Activated T-cell treated with anti-CD3 and anti-CD28 coated beads for 4 hours (primary cell): ENCODE measurements at places on chromosomes 2 and 18.

GRCh38 chr2:227339098-227339599 is 14.1 kb downstream of the MFF start:
- no peak for DNase-seq

GRCh38 chr2:220509966-220510365 is 882.5 kb downstream of the SLC4A3 start:
- no peak for DNase-seq

DNA sequence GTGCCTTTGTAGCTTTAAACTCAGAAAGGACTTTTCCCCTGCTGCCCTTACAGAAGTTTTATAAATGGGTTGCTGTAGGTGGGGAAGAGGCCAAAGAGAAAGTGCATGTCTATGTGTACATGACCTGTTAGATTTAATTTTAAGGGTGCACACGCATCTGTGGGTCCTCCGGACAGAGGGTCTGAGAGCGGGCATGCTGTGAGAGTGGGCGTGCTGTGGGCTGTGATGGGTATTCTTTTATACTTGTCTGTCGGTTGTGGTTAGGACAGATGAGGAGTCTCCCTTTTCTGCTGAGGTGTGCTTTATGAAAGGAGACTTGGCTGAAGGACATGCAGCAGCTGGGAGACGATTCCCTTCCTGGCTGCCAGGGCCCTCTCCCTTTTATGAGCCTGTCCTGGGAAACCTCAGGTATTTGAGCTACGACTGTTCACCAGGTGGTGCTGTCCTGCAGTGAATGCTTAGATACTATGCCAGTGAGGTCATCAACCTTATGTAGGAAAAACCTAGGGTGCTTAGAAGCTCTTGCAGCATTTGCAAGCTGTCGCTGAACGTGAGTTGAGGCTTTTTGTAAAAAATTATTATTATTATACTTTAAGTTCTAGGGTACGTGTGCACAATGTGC is 67.5 kb downstream of the TANC1 start:
- DNase-seq, result no peak

GRCh38 chr18:7558769-7559168 is 8.3 kb upstream of the PTPRM start:
- DNase-seq, result no peak

- peak; percentile 3 for DNase-seq
These were observed 1.3 kb downstream of the BIRC6 start for GRCh38 chr2:32358111-32358482.

GRCh38 chr18:21632393-21632792 is 20.3 kb downstream of the SNRPD1 start:
- DNase-seq, result no peak

DNA sequence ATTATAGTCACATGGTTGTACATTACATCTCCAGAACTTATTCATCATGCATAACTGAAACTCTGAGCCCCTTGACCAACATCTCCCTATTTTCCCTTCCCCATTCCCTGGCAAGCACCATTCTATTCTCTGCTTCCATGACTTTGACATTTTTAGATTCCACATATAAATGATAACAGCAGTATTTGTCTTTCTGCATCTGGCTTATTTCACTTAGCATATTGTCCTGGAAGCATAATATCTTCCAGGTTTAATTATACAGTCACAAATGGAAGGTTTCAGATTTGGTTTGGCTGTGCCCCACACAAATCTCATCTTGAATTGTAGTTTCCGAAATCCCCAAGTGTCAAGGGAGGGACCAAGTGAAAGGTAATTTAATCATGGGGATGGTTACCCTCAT is 626.9 kb upstream of the PKDCC start:
- DNase-seq, result no peak

- DNase-seq, result no peak
These were observed 614.2 kb upstream of the REG3G start for GRCh38 chr2:78411303-78411702.

- DNase-seq, result no peak
These were observed 106.4 kb upstream of the HNMT start for GRCh38 chr2:137857881-137858280.

GRCh38 chr2:232240906-232241305 is 137.6 kb upstream of the ALPP start:
- no peak for DNase-seq

DNA sequence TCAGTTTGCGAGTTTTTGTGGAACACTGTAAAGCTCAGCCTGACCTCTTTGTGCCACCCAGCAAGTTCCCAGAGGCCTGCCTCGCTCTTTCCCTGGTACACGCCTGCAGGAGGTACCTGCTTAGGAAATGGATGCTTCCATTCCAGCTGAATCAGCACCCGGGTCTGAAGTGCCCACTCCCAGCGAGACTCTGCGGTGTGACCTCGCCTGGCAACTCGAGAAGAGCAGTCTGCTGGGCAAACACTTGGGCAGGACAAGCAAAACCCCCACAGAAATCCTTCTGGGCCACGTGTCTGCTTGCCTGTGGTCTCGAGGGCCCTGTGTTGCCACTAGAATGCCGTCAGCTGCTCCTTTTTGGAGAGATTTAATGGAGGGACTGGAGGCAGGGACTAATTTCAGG is 127.6 kb downstream of the MAPK4 start:
- DNase-seq, result no peak

DNA sequence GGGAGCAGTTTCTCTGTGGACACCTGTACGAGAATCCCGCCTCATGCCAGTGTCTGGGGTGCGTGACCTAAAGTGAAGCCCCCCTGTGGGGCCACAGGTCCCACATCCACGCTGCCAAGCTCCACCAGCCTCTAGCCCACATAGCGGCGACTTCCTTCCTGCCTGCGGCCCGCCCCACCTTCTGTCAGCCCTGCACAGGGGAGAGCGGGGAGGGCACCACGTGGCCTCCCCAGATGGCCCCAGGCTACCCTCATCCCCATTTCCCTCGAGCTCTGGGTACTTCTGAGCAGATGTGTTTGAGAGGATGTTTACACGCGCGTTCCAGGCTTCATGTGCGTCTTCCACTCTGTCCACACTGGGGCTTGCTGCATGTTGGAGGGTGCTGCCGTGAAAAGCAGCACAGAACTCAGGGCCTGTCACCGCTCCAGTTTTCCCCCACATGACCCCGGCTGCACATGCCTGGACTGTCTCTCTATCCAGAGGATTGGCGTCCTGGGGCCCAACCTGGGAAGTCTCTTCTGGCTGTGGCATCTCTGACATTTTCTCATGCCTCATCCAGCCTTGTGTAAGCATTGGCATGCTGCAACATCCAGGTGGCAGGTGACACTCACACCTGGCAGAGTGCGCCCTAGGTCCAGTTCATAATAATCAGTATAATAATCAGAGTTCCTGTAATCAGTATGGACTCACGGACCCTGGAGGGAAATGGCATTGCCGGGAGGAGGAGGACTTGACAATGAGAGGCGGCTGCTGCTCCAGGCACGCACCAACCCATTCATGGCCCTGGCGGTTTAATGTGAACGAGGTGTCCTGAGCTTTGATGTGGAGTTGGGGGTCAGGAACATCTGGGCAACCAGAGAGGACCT is 146.3 kb upstream of the TWIST2 start:
- DNase-seq, result no peak

GRCh38 chr2:235925250-235925919 is 242.8 kb downstream of the GBX2 start:
- no peak for DNase-seq

- no peak for DNase-seq
These were observed 26.6 kb downstream of the BIN1 start for GRCh38 chr2:127080226-127080937.

DNA sequence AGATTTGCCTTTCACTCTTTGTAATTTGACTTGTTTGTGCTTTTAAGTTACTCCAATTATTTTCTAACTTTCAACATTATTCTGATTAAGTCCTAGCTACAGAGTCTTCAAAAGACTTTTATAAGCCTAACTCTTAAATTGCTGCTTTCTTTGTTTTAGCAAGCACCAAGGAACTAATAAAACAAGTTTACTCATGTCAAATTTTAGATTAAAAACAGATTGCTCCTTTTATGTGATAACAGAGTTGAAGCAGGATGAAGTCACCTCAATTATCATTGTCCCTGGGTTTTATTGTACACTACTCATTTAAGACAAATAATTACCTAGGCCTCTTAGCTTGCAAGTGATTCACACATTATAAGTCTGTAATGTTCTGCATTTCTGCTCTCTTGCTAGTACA is 678.4 kb downstream of the ERBB4 start:
- DNase-seq, result no peak

GRCh38 chr18:67104700-67105284 is 411.7 kb downstream of the DSEL start:
- DNase-seq, result no peak

- no peak for DNase-seq
These were observed 893.9 kb downstream of the SUCLG1 start for GRCh38 chr2:83565181-83565580.

DNA sequence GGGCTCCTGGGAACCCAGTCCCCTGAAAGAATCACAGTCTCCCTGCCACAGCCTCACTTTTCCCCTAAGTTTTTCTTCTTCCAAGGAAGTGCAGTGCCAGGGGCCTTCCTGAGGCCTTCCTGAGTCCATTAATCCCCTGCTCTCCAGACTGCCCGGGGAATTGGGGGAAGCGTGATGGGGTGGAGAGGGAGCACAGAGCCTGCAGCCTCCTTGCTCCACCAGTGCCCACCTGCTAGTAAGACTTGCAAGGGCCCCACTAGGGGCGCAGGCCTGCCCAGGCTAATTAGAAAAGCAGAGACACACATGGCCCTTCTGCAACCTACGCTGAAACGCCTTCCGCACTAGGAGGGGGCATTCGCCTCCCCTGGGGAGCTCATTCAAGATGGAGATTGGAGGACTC is 110.6 kb downstream of the MRO start:
- DNase-seq, result no peak

- no peak for DNase-seq
These were observed 71.1 kb upstream of the TFCP2L1 start for GRCh38 chr2:121356058-121356640.

DNA sequence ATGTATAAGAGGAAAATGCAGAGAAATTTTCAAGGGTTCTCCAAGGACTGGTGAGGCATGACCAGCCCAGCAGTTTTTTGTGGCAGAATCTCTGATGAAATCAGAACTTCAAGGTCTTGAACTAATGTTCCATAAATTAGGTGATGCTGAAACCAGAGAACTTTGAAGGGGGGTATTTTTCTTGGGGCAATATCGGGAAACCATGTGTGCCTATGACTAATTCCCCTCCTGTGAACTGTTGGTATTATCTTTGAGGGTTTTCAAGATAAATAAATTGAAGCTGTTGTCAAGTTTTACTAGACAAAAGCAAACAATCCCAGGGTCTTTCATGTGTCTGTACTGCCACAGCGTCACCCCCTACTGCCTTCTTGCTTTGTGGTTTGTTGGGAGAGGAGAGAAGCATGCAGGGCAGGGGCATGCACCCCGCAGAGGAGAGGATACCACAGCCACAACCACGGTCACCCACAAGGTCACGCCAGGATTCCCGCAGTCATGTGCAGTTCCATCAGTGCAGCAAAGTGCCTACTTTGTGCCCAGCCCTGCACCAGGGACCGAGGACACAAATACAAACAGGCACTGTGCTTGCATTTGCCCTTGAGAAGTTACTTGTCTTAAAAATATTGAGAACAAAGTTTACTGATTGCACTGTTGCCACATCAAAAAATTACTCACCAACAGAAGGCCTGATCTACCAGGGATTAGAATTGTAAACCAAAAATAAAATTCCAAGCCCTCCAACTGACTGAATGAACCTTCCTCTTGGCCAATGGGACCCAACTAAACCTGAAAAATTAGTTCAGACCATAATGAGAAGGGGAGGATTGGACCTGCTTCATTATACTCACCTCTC is 413.3 kb upstream of the TRIB2 start:
- no peak for DNase-seq
